ENCODE measurements at places on chromosomes 1 and 21.
A peak's percentile ranks its signal among the peaks of the same experiment; 100 is the strongest.

GRCh38 chr1:61005614-61006580 lies 76.5 kb upstream of the NFIA start:
- peak; percentile 68 for DNase-seq

DNA sequence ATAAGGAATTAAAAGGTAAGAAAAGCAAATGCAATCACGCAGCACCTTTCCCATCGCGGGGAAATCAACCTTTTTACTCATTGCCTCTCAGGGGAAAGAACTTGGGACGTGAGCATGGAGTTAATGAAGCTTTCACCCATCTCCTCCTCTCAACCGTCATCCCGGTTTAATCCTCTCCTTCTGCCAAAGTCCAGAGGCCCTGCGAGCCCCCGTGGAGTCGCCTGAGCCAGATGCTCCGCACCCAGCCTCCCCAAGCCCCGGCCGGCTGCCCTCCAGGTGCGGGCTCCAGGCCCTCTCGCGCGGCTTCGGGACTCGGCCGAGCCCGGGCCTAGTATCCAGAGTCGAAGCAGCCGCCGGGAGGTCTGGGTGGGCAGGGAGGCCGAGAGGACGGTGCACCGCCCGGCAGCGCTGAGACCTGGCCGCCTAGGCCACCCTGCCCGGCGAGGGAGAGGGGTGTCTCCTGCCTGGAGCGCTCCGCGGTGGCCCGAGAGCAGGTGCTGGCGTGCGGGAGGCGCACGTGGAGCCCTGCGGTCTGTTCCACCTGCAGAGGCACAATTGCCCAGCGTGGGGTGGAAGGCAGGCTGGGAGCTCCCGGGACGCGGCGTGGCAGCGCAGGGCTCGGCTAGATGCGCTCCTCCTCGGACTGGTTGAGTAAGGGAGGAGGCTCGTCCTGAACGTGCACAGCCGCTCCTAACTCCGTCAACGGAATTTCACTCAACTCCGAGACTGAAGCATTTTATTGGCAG lies 218.5 kb downstream of the SDCCAG8 start:
- DNase-seq, result peak; percentile 62

DNA sequence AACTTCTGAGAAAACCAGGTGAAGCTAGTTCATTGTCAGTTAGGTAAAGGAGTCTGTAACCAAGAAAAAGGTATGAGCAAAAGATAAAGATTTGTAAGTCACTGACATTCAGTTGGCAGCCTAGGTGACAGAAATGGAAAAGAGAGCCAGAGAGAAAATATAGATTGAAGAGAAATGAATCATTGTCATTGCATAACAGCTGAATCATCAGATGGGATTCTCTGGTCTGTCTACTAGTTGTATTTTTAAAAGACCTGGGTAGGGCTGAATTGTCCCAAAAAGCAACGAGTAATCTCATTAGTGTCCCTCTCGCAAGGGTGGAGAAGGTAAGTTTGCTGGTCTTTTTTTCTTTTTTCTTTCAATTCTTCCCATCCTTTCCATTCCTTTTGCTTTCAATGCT lies 36.6 kb downstream of the PTGS2 start:
- no peak for DNase-seq

GRCh38 chr1:213723187-213723586 lies 264.6 kb upstream of the PROX1 start:
- DNase-seq, result no peak

Data from ecto neural progenitor cell (in vitro differentiated cells).